ENCODE measurements at places on chromosomes 13 and 19.

- peak; percentile 2 for DNase-seq
Observed at GRCh38 chr19:24140099-24140498, 53.1 kb downstream of the ZNF254 start.

GRCh38 chr19:12751635-12752034 is at the start of gene BEST2:
Gene BEST2, plus strand, starts transcription at chr19:12751791. Its CDS starts 802 bp downstream, at chr19:12752593.
- no peak for DNase-seq

GRCh38 chr13:74389056-74389455 is 254.9 kb upstream of the KLF12 start:
- DNase-seq, result no peak

DNA sequence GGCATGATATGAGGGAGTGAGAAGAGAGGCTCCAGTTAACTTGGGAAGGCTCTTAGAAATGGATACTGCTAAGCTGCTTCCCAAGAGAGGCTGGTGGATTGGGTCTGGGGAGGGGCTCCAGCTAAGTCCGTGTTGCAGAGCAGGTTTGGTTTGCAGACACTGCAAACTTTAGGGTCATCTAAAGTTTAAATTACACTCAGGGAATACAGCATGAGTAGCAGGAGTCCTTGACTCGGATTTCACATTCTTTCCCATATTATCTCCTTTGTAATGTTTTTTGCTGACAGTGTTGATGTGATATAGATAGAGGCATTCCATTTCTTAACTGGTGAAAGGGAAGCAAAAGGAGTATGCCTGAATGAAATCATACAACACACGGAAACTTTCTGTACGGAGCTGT is 31.9 kb downstream of the SGCG start:
- DNase-seq, result no peak

GRCh38 chr19:38203197-38203596 is 20.8 kb downstream of the DPF1 start:
- no peak for DNase-seq

DNA sequence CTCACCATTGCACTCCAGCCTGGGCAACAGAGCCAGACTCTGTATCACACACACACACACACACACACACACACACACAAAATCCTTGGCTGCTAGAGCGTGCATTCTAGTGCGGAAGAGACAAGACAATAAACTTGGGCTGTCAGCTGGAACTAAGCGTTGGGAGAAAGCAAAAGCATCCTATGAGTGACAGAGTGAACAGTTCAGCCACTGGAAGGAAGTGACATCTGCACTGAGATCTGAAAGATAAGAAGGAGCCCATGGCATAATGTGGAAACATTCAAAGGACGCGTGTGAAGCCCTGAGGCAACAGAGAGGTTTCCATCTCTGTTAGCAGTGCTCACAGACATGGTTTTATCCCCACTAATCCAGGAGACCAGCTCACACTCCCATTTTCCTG is 3.5 kb upstream of the SLC1A5 start:
- no peak for DNase-seq

- DNase-seq, result no peak
Observed at GRCh38 chr13:59587971-59588716, 575.6 kb downstream of the DIAPH3 start.

- DNase-seq, result no peak
Observed at GRCh38 chr19:17393002-17393401, 994 bp downstream of the CCDC194 start.

- no peak for DNase-seq
Observed at GRCh38 chr13:79802389-79803085, 321.6 kb downstream of the NDFIP2 start.

GRCh38 chr13:97257800-97258799 is 36.0 kb downstream of the MBNL2 start:
- peak; percentile 70 for DNase-seq

DNA sequence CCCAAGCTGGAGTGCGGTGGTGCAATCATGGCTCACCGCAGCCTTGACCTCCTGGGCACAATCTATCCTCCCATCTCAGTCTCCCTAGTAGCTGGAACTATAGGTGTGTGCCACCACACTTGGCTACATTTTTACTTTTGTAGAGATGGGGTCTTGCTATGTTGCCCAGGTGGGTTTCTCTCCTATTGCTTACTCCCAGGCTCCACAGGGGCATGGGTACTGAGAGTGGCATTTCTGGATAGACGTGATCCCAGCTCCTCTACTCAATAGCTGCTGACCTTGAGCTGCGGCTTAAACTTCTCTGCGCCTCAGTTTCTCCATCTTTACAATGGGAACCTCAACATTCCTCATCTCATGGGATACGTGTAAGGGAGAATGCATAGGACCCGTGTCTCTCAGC is 11.6 kb downstream of the MVB12A start:
- no peak for DNase-seq

- no peak for DNase-seq
Observed at GRCh38 chr19:1653300-1653628, 849 bp upstream of the TCF3 start.
